ENCODE measurements at places on chromosomes 3 and 15.

DNA sequence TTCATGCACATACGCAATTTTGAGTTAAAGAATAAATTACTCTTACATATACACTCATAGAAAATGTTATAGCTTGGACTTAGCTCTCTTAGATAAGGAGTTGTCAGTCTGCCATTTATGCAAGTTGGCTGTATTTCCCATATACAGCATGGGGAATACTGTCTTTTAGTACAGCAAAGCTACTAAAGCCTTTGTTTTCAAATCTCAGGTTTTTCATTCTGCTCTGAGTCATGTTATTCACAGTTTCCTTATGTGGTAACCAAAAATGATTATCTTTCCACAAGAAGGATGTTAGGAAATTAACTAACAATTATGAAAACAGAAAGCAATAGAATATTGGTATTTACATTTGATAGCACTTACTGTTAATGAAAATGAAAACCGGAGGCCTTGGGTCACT lies 4.3 kb upstream of the TIPARP start:
- DNase-seq, result no peak

DNA sequence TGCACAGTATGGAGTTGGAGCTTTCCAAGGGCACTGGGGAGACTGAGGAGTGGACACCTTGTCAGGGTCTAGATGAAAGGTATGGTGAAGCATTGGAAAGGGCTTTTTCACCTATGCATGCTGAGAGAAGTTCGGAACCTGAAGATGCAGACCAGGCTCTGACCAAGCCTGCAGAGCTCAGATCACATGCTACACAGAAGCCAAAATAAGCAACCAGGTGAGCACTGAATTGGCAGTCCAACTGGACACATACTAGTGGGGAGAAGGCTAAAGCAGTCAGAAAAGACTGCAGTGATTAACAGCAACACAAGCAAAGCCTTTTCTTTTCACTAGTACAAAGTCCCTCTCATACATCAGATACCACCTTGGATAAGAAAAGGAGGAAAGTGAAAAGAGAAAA lies 238.3 kb upstream of the PLSCR5 start:
- DNase-seq, result no peak

- DNase-seq, result no peak
Measured at GRCh38 chr3:112327371-112327951, 5.5 kb upstream of the CD200 start.

DNA sequence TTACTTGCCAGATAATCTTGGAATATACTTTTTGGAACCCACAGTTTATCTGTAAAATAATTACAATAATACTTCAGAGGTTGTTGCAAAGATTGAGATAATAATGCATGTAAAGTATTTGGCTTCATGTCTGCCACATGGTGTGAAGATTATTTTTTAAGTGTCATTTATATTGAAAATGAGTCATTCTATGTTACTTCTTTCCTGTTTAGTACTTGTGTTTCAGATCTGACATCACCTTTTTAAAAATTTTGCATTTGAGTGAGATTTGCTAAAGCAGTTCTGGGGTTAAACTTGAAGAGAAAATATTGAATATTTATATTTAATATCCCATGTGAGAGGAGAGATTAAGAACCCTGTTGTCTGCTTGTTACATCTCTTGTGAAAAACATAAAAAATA lies 31.2 kb downstream of the IQGAP1 start:
- DNase-seq, result no peak

GRCh38 chr15:78361771-78362506 lies 21.8 kb downstream of the CRABP1 start:
- DNase-seq, result no peak

DNA sequence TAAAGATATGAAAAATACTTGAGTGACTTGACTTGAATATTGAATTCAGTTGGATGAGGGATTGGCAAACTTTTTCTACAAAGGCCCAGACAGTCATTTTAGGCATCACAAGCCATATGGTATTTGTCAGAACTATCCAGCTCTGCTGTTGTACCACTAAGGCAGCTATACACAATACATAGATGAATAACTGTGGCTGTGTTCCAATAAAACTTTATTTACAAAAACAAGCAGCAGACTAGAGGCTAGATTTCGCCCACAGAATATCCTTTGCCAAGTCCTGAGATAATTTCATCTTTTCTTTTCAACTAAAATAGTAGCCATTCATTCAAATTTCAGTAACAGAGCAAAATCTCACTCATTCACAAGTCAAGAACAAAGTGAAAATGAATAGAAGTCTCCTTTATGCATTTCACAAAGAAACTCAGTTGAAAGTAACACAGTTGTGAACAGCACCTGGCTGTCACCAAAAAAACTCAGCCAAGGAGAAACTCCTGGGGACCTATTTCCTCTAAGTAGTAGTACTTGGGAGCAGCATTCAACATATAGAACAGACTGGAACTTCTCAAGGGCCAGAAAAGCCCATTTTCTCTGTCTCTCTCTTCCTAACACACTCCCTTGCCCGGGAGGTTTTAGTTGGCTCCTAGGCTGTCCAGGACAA lies 56.3 kb downstream of the OSBPL10 start:
- no peak for DNase-seq

GRCh38 chr3:71114610-71115009 lies 468.9 kb downstream of the FOXP1 start:
- no peak for DNase-seq

Measured in stimulated activated CD8-positive, alpha-beta memory T cell treated with anti-CD3 and anti-CD28 coated beads, Interleukin-4, amount 100 ng/mL, for 1 hour (primary cell).